ENCODE measurements at places on chromosomes 5 and 9. TPM values are rescaled to one million over a fixed set of nuclear protein-coding genes. Genes with fewer than 3 reads are reported as not detected.

GRCh38 chr9:87233899-87234455 is 263.7 kb upstream of the DAPK1 start:
- DNase-seq: no peak

GRCh38 chr5:154311362-154311761 is 120.8 kb downstream of the GALNT10 start:
- no peak for DNase-seq

CBY3 gene
- 0.63 TPM for total RNA-seq

GRCh38 chr9:37271679-37272078 is 150.8 kb upstream of the GRHPR start:
- DNase-seq: no peak

SFXN1 gene
- total RNA-seq: 390 TPM

DNA sequence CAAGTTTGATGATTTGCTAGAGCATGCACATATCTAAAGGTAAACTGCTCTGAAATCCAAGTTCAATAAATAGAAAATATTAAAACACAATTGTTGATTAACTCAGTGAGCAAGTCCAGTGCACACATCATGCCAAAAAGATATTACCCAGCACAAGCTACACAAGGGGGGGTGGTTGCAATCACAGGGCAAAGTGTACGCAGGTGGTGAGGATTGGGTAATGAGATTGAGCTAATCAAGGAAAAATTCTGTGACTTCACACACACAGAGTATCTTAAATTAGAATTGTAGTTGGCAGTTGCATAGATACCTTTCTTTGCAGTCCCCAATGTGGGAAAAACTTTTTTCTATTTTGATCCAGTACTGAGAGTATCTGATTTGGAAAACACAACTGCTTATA is 156.1 kb upstream of the NTRK2 start:
- DNase-seq: no peak

Measured in activated CD4-positive, alpha-beta T cell treated with anti-CD3 and anti-CD28 coated beads, Interleukin-2, amount 10 ng/mL, durations not matched to agents 24 days and 14 days (primary cell).